ENCODE measurements at places on chromosomes 12 and 14.
A peak's percentile ranks its signal among the peaks of the same experiment; 100 is the strongest.

DNA sequence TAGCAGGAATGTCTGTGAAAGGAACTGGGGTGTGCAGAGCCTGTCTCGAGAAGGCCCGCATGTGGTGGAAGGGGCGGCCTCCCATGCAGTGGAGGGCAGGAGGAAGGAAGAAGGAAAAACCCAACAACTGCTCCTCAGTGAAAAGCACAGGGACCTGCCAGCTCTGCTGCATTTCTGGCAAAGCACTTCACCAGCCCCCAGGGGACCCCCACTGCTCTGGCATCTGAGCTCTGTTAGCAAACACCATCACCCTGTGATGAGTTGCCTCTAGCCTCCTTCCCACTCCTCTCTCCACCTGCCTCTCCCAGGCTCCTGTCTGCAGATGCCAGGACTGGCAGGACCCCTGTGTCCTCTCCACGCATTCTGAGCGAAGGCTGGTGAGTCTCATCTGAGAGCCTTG is 69.0 kb upstream of the DDX11 start:
- no peak for DNase-seq

GRCh38 chr14:31189346-31190218 is 18.0 kb downstream of the HECTD1 start:
- no peak for DNase-seq

- DNase-seq, result no peak
These were observed 106.2 kb upstream of the CCDC91 start for GRCh38 chr12:28083840-28084678.

GRCh38 chr14:63918411-63918810 is 65.6 kb downstream of the SYNE2 start:
- DNase-seq, result no peak

DNA sequence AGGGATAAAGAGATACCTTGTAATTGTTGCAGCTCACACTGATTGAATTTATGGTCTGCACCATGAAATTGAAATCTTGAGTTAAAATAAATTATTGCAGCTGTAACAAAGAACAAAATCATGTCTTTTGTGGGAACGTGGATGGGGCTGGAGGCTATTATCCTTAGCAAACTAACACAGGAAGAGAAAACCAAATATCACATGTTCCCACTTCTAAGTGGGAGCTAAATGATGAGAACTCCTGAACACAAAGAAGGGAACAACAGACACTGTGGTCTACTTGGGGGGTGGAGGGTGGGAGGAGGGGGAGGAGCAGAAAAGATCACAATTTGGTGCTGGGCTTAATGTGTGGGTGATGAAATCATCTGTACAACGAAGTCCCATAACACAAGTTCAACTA is 22.6 kb downstream of the ERP27 start:
- DNase-seq, result no peak

GRCh38 chr12:133233006-133233405 is 2.7 kb downstream of the ANHX start:
- no peak for DNase-seq

DNA sequence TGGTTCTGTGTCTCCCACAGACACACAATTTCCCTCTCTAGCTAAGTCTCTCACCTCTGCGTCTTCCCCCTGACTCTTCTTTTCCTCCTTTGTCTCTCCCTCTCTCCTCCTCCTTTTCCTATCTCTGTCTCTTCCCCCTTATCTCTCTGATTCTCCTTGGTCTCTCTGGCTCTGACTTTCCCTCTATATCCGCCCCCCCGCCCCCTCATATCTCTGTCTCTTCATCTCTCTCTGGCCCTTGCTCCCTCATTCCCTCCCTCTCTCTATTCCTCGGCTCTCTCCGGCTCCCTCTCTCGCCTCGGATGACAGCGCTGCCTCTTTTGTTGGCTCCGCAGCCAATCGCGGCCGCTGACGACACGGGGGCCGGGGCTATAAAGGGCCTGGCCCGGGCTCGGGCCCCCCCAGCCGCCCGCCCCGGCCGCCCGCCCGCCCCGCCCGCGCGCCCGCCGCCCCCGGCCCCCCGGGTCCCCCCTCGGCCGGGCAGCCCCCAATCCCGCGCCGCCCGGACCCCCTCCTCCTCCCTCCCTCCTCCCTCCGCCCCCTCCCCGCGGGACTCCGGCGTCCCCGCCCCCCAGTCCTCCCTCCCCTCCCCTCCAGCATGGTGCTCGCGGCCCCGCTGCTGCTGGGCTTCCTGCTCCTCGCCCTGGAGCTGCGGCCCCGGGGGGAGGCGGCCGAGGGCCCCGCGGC is at the start of gene GDF11:
TSS of gene GDF11 (plus strand) at position 404 of the 687 bp plus-strand sequence. CDS start at position 599, 195 bp downstream.
- DNase-seq, result peak; percentile 63

DNA sequence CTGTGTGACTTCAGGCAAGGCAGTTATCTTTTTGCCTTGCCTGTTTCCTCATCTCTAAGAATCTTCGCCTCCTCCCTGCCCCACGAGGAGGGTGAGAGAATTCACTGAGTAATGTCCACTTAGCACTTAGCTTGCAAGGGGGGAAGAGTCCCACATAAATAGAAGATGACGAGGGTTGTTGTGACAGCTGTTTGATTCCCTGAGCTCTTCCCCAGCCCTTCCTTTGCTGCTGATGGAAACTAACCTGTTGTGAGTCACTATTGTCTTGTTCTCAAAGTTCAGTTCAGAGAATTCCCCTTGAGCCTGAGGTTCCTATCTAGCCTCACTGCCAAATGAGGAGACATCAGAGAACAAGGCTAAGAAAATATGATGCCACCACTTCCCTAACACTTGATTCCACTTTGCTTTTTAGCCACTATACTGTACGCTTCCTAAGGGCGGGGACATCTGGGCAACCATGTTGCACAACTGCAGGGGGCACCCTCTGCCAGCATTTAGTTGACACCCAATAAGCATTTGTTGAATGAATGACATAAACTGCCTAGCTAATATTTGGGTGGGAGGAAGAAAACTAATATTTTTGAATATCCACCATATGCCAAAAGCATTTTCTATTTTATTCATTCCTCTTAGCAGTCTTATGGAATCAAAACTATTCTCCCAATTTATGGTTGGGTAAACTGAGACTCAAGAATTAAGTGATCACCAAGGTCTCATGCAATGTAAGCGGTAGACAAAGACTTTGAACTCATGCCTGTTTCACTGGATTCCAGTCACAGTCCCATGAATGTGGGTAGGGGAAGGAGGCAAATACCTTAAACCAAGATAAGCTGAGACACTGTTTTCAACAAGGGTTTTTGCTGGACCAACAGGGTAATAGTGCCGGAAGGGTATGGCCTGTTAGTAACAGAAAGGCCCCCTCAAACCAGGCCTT is 77.6 kb downstream of the ZFP36L1 start:
- DNase-seq, result no peak

GRCh38 chr12:108890208-108890607 is 10.3 kb downstream of the DAO start:
- DNase-seq, result no peak

GRCh38 chr14:103073367-103073875 is 10.6 kb upstream of the LBHD2 start:
- no peak for DNase-seq

DNA sequence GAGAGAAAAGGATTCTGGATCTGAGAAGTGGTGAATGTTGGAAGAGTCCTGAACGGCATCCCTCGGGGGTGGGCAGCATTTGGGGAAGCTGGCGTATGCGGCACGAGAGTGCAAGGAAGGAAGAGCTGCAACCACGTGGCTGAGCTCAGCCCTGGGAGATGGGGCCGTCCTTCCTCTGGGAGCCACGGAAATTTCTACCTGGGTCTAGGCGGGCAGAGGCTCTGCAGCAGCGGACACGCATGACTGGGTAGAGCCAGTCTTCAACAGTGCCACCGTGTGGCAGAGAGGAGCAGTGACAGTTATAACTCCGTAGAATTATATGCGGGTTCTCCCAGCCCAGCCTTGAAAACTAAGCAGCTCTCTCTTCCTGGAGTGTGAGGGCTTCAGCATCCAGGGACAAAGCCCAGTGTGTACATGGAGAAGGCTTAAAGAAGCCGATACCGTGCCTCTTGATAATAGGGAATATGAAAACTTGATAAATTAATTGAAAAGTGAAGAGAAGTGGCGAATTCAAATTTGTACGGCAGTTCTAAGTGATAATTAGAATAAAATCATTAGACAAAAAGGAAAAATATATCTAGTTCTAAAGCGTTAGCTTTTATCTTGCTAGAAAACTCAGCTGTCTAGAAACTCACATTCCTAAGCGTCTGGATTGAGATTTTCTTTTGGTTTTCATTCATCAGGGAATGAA is 82.9 kb upstream of the STXBP6 start:
- DNase-seq, result peak; percentile 59

- DNase-seq, result no peak
These were observed 24.2 kb upstream of the NOVA1 start for GRCh38 chr14:26621807-26622560.

GRCh38 chr14:105258846-105259245 is 10.5 kb downstream of the BTBD6 start:
- no peak for DNase-seq

DNA sequence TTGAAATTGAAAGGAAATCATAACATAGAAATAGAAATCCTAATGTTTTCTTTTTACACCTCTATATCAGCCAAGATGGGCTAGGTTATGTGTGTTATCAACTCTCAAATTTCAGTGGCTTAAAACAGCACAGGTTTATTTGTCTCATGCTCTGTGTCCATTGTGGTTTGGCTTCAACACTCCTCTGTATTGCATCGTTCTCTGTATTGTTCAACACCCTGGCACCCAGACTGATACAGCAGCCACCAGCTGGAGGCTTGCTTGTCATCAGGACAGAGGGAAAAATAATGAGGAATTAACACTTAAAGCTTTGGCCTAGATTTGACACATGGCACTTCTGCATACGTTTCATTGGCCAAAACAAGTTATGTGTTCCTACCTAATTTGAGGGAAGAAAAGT is 234.2 kb upstream of the ARHGAP5 start:
- DNase-seq, result no peak

- DNase-seq, result no peak
These were observed 755.4 kb upstream of the MDGA2 start for GRCh38 chr14:48430805-48431204.

DNA sequence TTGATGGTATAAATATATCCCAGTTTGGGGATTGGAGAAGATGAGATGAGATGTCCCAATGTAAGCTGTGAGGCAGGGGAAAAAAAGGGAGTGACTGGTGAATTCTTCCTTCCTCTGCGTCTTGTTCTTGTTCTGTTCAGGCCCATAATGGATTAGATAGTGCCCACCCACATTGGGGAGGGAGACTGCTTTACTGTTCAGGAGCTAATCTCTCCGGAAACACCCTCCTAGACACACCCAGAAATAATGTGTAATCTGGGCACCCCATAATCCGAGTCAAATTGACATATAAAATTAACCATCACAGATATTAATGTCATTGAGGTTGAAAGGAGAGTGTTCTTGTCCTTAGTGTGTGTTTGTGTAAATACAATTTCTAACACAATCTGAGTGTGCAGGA is 29.3 kb downstream of the ETV6 start:
- DNase-seq, result no peak

DNA sequence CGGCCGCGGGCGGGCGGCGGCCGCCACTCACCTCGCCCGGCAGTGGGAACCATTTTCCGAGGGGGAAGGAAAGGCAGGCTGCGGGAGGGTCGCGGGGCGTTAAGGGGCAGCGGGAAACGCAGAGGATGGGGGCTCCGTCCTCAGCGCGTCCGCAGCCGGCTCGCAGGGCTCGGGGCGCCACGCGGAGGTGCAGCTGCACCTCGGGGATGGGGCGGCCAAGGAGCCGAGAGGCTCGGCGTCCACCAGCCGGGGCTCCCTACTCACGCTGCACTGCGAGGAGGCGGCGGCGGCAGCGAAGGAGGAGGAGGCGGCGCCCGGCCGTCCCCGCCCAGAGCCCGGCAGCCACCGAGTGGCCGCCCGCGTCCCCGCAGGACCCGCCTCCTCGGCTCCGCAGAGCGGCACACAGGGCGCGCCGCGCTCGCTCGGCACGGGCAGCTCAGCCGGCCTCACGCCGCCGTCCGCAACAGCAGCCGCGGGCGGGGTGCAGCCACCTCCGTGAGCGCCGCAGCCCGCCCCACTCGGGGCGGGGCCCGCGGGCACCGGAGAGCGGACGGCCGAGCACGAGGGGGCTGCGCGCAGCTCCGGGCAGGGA is at the start of gene ATP2B1:
TSS of gene ATP2B1 (minus strand) at position 274 of the 592 bp plus-strand sequence. CDS start 52,952 bp downstream, outside the sequence.
- DNase-seq, result peak; percentile 91

DNA sequence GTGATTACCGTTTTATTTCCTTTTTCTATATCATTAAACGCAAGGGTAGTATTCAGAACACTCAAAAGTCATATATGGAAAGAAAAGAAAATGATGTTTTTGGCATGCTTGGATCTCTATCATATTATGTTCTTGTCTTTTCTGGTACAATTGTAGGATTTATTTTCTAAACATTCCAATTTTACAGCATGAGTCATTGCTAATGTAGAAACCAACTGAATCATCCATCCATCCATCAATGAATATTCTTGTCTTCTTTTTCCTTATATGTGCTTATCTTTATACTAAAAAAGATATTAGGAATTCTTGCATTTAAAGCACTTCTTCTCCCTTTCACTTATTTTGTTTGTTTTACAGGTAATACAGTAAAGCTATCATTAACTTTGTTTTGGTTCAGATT is 20.4 kb upstream of the AMIGO2 start:
- DNase-seq, result no peak

DNA sequence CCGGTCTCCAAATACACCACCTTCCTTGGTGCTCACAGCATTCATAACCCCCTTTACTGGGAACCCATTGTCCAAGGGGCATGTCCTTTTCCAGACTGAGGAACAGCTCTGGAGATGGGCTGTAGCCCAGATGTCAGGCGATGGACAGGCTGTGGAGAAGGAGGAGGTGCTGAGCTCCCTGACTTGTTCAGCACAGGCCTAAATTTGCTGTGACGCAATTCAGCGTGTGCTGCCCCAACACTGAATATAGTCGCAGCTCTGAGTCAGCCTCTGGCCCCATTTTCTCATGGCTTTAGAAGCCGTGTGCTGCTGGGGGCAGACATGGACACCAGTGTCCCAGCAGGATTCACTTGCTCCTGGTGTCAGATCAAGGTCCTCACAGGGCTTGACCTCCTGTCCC is 269.1 kb downstream of the EMP1 start:
- no peak for DNase-seq

- no peak for DNase-seq
These were observed 72.9 kb upstream of the BTG1 start for GRCh38 chr12:92218394-92219077.

DNA sequence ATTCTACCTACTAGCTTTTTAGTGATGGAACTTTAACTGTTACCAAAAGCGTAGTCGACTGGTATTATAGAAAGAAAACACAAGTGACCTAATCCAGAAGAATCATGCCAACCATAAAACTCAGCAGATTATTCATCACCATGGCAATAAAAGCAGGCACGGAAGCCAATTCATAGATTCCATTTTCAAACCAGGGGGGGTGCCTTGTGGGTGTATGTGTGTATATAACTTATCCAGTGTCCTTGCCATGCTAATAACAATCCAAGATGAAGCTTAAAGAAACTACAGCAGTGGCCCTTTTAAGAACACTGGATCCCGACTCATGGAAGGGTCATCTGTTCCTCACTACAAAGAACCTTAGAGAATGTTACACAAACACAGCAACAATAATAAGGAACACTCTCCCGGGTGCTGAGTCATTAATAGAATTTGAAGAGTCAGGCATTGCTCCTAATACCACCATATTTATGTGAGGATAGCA is 61.0 kb downstream of the EPS8 start:
- no peak for DNase-seq

GRCh38 chr14:72514660-72515025 is 379.3 kb downstream of the DPF3 start:
- no peak for DNase-seq

Measured in NCI-H446 (cell line).